ENCODE measurements at places on chromosomes 12 and 14.

GRCh38 chr12:51630986-51631385, 40.0 kb downstream of the SCN8A start:
- no peak for DNase-seq

DNA sequence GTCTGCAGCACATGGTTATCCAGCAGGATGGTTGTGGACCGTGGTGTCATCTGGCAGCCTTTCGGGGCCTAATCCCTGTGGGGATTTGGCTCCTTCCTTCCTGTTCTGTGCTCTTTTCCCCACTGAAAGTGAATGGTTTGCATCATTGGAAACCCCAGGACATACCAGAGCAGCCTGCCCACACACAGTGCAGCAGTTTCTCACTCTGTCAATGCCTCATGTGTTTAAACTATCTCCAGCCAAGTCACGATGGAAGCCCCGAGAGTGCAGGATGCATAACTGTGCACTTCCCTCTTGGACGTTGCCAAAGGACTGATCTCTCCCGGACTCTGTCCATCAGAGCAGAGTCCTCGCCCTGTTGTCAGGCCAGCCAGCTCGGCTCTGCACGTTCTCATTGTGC, 29.0 kb upstream of the AMN start:
- no peak for DNase-seq

- no peak for DNase-seq
Observed at GRCh38 chr12:38113991-38114390, 202.6 kb upstream of the ALG10B start.

GRCh38 chr14:65164068-65164824, 61.9 kb upstream of the MAX start:
- peak; percentile 56 for DNase-seq

- DNase-seq: no peak
Observed at GRCh38 chr12:21608196-21608595, 3.5 kb upstream of the GYS2 start.

- DNase-seq: no peak
Observed at GRCh38 chr12:126362493-126362892, 1297.3 kb downstream of the AACS start.

- DNase-seq: no peak
Observed at GRCh38 chr12:40261937-40262336, 37.1 kb downstream of the LRRK2 start.

DNA sequence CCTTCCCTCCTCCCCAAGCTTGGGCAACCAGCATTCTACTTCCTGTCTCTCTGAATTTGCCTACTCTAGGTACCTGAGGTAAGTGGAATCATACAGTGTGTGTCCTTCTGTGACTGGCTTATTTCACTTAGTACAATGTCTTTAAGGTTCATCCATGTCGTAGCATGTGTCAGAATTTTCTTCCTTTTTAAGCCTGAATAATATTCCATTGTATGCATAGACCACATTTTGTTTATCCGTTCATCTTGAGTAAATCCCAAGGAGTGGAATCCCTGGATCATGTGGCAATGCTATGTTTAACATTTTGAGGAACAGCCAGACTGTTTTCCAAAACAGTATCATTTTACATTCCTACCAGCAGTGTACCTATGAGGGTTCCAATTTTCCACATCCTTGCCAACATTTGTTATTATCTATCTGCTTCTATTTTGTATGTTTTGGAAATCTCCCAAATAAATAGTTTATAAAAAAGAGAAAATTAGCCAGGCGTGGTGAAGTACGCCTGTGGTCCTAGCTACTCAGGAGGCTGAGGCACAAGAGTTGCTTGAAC, 12.4 kb downstream of the HSP90AA1 start:
- no peak for DNase-seq

Measured in stimulated activated CD4-positive, alpha-beta T cell treated with anti-CD3 and anti-CD28 coated beads, Interleukin-4, amount 100 ng/mL, for 24 hours (primary cell).